COLO829 (cell line): ENCODE measurements at places on chromosomes 7 and 10.

DNA sequence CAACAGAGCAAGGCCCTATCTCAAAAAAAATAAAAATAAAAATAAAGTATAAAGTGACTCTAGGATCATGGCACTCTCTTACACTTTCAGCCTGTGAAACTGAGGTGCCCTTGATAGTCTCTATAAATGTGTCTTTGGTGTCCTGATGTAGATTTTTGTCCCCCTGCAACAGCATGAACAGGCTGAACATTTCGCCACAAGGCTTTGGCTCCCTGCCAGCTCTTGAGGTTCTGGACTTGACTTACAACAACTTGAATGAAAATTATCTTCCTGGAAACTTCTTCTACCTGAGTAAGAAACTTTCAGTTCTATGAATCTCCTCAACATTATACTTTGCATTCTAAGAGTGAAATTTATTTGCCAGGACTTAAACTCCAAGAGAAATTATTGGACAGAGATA lies 48.1 kb upstream of the BMS1 start:
- DNase-seq, result no peak

GRCh38 chr7:111083413-111083812 lies 7.5 kb upstream of the LRRN3 start:
- no peak for DNase-seq

GRCh38 chr7:1533547-1534329 lies 3.2 kb downstream of the MAFK start:
- DNase-seq, result no peak

DNA sequence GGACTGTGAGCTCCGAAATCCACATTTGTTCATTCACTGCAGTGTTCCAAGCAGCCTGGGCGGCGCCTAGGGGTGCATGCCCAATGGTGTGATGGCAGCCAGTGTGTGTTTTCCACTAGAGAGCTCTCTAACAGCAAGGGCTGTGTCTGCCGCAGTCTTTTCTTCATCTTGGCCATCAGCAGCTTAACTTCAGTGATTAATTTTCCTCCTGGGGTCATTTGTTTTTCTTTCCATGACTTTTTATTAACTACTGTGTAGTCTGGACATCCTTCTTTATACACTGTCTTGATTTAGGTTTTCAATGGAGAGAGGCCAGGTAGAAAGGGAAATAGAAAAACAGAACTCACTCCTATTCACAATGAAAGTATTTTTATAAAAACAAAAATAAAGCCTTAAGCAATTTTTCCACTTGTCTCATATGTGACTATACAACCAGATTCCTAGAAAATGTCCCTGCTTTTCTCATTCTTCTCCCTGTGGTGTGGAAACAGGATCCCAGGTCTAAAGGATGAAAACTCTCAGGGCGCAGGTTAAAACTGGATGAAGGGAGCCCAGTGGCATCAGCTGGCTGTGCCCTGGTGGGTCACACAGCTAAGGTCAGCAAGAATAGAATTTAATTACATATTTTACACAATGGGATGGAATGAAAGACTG lies 176.8 kb downstream of the PKD1L1 start:
- DNase-seq, result no peak

- no peak for DNase-seq
Measured at GRCh38 chr7:43761938-43762692, 3.6 kb downstream of the BLVRA start.

DNA sequence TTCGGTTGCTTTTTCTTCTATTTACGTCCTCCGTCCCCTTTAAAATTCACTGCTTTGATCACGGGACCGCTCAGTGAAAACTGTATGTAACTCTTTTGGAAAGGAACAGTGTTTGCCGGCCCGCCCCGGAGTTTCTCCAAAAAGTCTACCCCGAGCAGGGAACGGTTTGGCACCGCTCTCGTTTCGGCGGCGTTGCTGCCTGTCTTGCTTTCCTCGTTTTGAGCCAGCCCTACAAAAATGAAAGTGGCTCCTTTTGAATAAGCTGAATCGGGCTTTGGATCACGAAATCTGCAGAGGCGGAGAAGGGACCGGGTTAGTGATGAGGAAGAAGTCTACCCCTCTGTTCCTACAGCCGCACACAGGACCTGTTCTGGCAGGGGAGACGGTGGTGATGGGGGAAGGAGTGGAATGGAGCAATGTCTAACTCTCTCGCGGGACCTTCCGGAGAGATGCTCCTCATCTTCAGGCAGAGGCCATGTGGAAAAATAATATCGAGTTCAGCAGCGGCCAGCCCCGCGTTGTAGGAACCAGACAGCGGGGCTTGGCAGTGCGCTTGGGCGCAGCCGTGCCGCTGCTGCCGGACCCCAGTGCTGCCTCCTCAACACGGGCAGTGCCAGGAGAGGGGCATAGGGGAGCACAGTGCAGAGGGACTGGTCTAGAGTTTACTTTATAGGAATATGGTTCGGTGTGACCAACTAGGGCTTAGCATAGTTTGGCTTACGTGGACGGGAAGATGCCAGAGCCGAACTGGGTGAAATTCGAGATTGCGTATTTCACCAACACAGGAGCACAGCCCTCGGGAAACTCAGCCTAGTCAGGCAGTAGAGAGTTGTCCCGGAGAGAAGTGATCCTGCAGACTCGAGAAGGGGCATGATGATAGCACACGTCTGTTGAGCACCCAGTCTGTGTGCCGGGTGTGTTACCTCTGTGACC lies 1.4 kb downstream of the HTRA1 start:
- no peak for DNase-seq

- no peak for DNase-seq
Measured at GRCh38 chr7:10977113-10977512, 3.4 kb downstream of the PHF14 start.

- DNase-seq, result no peak
Measured at GRCh38 chr7:123260428-123260960, 60.7 kb upstream of the SLC13A1 start.

- DNase-seq, result peak; percentile 92
Measured at GRCh38 chr7:80883154-80884025, 35.5 kb downstream of the SEMA3C start.

- DNase-seq, result peak; percentile 14
Measured at GRCh38 chr10:23035569-23035968, 59.8 kb upstream of the MSRB2 start.
